Activated CD8-positive, alpha-beta memory T cell treated with anti-CD3 and anti-CD28 coated beads for 4 hours (primary cell): ENCODE measurements at places on chromosomes 2 and 18.

DNA sequence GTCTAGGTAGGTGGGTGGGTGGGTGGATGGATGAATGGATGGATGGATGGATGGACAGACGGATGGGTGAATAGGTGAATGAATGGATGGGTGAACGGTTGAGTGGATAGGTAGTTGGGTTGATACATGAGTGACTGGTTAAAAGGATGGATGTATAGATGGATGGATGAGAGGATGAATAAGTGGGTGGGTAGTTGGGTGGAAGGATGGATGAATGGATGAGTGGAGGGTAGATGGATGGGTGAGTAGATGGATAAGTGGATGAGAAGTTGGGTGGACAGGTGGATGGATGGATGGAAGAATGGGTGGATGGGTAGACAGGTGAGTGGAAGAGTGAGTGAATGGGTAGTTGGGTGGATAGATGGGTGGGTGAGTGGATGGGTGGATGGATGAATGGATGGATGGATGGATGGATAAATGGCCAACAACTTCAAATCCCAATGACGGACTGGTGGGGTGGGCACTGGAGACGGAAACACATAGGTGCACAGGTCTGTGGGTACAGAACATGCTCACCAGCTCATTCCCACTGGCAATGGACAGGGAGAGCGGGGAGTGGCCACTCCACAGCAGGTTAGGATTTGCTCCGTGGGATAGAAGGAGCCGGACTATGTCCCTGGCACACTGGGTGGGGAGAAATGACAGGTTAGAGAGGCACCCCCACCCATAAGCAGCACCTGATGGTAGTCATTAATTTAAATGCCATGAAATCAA is 48.8 kb downstream of the ANKMY1 start:
- DNase-seq: no peak

GRCh38 chr18:40752316-40752715 is 1202.7 kb upstream of the PIK3C3 start:
- no peak for DNase-seq

GRCh38 chr2:233386382-233387041 is 32.2 kb downstream of the DGKD start:
- no peak for DNase-seq

DNA sequence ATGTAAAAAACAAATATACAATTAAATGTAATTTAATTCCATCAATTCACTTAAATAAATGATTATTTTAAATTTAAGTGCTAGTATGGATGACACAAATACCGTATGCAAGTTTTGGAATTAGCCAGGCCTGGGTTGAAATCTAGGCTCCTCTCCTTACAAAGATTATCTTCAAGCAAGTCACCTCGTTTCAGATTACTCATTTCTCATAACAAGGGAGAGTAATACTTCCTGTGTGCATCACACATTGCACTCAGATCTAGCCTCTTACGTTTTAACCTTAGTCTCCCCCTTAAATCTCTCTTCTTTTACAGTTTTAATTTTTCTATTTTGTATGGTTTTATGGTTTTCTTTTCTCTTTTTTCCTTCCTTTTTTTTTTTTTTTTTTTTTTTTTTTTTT is 1475.9 kb upstream of the NXPH2 start:
- no peak for DNase-seq
